Articular chondrocyte of knee joint (primary cell): ENCODE measurements at places on chromosomes 7 and 10. TPM values are rescaled to one million over a fixed set of nuclear protein-coding genes. Genes with fewer than 3 reads are reported as not detected.

NUPR2 gene
- total RNA-seq = not detected in 2 replicates

TMEM140 gene
- total RNA-seq = 12.0 and 18.5 TPM in 2 replicates

SKIDA1 gene
- 1.1 and 2.4 TPM in 2 replicates for total RNA-seq

HDAC9 gene
- 29.8 and 42.0 TPM in 2 replicates for total RNA-seq

USP54 gene
- 12.8 and 16.1 TPM in 2 replicates for total RNA-seq

HMX2 gene
- not detected in 2 replicates for total RNA-seq

PCGF6 gene
- 18.6 and 20.0 TPM in 2 replicates for total RNA-seq

RHOBTB1 gene
- 18.8 and 22.3 TPM in 2 replicates for total RNA-seq

LRRC18 gene
- not detected in 2 replicates for total RNA-seq

IKZF1 gene
- not detected in 2 replicates for total RNA-seq

CCDC146 gene
- 2.7 and 2.9 TPM in 2 replicates for total RNA-seq

HABP2 gene
- total RNA-seq = not detected in 2 replicates

C10orf143 gene
- 2.5 and 2.7 TPM in 2 replicates for total RNA-seq

TIMM23B gene
- total RNA-seq = 19.5 and 25.1 TPM in 2 replicates

GALNT17 gene
- under 0.01 and 0.26 TPM in 2 replicates for total RNA-seq

MNX1 gene
- not detected in 2 replicates for total RNA-seq

CD36 gene
- 0.43 TPM in 1 of 2 replicates, not detected in the other for total RNA-seq

TRPV5 gene
- total RNA-seq = not detected in 2 replicates

STK32C gene
- 6.8 and 9.1 TPM in 2 replicates for total RNA-seq

FFAR4 gene
- not detected in 2 replicates for total RNA-seq

SPDYE6 gene
- total RNA-seq = not detected in 2 replicates
